H1 (cell line): ENCODE measurements at places on chromosomes 2 and 18. TPM values are rescaled to one million over a fixed set of nuclear protein-coding genes. Genes with fewer than 3 reads are reported as not detected.

DNA sequence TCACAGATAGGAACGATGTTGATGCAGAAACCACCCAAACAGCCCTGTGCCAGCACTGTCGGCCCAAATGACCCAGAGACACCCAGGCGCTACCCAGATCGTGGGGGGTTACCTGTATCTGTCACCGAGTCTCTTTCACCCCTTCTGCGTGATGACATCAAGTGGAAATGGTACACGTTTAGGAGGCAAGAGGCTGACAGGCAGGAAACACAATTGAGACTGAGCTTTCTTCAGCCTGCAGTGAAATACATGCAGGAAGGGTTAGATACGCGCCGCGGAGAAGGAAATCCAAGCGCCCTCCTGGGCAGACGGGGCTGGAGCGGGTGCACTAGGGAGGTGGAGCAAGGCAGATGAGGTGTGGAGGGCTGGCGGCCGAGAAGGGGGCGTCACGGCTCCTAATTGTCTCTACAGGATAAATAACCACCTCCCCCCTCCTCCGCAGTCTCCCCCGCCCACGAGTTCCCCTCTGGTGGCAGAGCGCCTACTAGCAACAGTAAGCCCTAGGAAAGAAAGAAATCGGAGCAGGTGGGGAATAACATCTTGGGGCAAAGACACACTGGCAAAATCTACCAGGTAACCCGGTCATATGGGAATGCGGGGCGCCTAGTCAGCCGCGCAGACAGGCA is at the start of gene RNF152:
Gene RNF152, minus strand, starts transcription at position 325 of the 626 bp plus-strand sequence. CDS start 76,544 bp downstream, outside the sequence.
- no peak for DNase-seq

GALNT5 gene
- 0.06 TPM in 1 of 2 replicates, not detected in the other for total RNA-seq

VIL1 gene
- total RNA-seq = 7.0 and 8.2 TPM in 2 replicates

DNA sequence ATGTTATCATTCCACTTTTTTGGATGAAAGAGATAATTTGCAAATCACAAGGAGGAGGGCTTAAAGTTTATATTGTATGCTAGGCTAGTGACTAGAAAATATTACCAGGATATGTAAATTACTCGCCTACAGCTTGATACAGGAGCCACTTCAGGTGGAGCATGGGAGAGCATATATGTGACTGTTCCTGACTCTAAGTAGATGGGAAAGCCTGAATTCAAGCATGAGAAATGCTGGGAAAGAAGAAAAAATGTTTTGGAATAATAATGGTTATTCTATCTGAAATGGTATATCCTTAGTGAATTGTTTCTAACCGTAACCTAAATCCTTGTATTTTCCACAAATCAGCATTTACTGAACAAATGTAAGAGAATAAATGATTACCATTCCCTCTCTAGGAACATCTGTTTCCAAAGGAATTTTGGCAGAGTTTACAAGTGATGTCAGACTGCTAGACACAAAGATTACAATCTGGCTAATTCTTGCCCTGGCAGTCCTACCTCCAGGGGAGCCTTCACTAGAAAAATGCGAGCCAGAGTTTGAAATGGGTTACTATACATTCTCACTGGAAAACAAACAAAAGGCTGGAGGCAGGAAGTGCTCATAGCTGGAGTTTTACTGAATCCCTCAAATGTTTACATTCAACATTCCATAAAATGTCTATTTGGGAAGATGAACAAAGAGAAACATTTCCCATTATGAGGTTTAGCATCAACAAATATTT is 129.4 kb upstream of the MAPRE2 start:
- no peak for DNase-seq

DNA sequence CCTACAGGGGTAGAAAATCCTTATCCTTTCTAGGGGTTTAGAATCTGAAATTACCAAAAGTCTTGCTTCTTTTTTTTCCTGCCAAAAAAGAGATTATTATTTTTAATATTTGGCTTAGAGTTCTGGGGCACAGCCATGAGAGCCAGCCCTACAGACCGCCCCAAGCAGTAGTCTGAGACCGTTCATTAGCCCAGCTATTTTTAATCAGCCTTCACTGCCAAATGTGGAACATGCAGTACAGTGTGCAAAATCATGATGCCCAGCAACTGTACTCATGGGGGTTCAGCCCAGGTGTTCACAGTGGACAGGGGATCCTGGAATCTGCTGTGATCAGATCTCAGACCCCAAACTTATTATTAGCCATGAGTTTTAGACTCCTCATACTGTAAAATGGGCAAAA is 60.4 kb downstream of the GRB14 start:
- DNase-seq = no peak

FLACC1 gene
- total RNA-seq = 0.58 and 0.80 TPM in 2 replicates

DNA sequence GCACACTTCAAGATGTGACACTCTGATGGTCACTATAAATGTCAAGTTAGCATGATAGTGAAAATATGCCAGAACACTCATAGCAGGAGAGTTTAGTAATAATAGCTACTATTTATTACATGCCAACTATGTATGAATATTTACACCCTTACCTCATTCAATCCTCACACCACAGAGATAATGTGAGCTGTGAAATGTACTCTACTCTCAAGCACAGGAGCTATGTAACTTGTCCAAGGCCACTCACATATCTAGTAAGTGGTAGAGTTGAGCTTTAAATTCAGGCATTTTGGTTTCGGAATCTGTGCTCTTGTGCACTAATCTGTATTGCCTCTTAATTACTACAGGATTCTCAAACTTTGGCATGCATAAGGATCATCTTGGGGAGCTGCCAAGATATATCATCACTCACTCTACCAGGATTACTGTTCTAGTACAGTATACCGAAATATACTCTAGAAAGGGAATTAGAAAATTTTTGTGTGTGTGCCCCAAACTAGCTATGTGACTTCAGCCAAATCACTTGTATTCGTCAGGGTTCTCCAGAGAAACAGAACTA is 154.3 kb downstream of the PLCL1 start:
- DNase-seq = no peak

RPE gene
- total RNA-seq = 76.0 and 77.8 TPM in 2 replicates

DNA sequence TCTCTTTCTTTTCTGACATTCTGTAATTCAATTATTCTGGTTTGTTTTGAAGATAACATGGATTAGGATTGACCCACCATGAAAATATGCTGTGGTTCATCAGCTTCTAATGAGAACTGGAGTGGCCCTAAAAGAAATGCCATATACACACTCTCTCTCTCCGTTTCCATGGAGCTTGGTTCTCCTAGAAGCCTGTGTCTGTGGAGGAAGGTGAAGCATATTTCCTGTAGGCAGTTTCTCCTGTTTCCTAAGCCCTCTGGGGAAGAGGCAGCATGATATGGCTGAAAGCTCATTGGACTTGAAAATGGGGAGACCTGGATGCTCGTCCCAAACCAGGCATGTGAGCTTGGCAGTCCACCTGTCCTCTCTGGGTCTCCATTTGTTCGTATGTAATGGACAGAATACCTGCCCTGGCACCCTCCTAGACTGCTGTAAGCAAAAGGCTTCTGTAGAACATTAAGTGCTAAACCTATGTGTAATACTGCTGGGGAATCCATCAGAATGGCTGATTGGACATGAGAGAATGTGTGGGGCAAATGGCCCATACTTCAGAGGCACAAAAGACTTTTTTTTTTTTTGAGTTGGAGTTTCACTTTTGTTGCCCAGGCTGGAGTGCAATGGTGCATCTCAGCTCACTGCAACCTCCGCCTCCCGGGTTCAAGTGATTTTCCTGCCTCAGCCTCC is 75.3 kb upstream of the PPP1CB start:
- DNase-seq = no peak

SIX3 gene
- total RNA-seq = 0.19 and 0.21 TPM in 2 replicates
